ENCODE measurements at places on chromosomes 12 and 14.
A peak's percentile ranks its signal among the peaks of the same experiment; 100 is the strongest.

DNA sequence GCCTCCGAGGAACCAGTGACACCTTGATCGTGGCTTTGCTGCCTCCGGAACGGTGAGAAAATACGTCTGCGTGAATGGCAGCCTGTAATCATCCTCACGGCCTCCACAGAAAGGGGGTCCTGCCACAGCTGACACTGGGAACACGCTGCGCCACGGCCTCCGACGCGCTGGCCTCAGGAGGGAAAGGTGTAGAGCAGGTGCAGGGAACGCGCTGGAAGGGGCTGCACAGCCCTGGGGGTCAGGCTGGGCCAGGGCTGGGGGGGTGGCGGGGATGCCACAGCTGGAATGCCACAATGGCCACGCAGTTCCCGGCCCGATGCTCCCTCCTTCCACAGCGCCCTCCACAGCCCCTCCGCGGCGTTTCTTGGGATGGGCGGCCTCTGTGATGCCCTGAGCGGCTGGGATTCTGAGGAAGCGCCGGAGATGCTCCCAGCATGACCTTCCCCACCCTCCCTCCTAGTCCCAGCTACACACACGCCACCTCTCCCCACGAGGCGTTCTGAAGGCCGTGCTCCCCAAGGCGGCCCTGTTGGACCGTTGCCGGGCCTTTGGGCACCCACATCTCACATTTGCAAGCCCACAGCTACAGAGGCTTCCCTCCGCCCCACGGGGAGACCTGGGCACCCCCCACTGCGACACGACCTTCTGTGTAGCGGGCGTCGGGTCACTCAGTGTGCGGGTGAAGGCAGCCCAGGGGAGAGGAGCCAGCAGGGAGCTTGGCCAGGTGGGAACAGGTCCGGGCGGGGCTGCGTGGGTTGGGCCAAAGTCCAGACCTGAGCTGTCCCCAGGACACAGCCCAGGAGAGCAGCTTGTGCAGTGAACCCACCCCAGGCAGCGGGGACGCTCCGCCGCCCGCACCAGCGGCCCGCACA, 31.8 kb upstream of the GALNT9 start:
- DNase-seq, result peak; percentile 41

DNA sequence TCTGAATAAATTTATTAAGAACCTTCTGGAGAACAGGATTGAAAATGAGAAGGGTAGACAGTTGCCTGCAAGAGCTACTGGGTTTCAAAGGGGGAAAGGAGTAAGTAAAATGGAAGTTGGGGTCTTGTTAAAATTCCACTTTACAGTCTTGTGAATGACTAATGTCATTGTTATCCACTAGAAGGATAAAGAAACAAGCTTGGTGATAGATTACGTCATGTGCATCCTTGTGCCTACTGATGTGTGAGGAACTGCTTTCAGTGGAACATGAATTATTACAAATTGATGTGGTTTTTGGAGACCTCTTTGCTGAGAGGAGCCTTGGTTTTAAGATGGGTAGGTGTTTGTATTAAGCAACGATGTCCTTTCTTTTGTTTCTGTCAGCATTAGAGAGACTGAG, 272.5 kb upstream of the PRICKLE1 start:
- DNase-seq, result no peak

DNA sequence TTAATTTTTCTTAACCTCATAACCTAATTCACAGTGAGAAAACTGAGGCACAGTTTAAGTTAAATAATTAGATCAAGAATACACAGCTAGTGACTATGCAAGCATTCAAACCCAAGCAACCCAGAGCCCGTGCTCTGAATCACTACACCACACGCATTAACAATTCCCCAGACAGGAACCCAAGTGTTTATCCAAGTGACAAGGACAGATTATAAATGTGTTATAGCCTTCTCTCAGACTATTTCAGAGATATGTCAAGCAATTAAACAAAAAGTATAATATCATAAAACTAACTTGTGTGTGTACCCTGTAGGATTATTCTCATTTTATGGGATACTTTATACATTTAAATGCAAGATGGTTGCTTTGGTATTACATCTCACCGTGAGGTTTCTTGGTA, 43.8 kb downstream of the MED13L start:
- DNase-seq, result no peak

DNA sequence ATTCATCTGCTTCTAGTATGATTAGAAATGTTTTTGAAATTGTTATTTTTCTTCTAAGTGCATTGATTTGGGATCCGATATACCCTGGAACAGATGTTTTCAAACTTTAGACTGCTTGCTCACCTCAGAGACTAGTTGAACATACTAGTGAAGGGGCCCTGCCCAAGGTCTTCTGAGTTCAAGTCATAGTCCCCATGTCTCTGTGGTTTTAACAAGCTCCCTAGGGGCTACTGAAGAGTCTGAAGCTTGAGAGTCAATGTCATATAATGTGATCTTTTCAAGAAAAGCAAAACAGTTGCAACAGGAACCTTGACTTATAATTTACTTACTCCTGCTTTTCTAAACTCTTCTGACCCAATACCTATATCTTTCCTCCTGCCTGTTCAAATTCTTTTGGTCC, 7.5 kb upstream of the UBE2N start:
- DNase-seq, result no peak

DNA sequence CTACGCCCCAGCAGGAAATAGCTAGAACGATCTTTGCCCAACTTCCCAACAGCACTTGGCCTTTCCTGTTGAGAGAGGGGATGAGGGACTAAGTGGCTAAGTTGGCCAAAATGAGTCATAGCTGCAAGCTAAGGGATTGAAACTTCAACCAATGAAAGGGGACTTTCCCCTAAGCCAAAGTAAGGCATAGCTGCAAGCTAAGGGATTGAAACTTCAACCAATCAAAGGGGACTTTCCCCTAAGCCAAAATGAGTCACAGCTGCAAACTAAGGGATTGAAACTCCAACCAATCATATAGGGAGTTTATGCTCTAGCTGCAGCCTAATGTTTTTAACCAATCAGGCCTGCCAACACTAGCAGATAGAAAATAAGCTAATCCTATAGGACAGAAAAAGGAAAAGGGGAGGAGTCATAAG, 100.5 kb upstream of the SSTR1 start:
- DNase-seq, result no peak

DNA sequence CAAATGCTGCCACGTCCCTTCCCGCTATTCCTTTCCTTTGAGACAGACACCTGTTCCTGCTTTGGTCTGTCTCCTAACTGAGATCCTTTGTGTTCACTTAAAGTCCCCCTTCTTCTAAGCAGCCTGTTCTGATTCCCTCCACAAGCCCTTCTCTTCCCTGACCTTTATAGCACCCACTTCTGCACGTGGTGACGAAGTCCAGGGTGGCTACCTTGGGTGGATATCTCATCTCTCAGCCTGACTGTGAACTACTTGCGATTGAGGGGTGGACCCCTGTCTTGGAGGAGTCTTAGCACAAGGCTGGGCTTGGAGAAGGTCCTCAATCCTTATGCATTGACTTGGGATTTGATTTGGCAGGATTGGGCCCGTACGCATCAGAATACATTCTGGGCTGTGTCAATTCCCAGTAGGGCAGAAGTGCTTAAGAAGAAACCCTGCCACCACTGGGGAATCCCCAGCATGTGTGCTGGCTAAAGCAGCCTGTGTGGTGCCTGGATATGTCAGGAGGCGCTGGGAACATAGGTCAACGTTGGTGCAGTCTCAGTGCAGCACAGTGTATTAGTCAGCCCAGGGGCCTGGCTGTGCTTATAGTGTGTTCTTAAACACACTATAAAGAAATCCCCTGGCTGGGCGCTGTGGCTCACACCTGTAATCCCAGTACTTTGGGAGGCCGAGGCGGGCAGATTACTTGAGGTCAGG, 23.6 kb downstream of the KRT80 start:
- no peak for DNase-seq

All from lower lobe of right lung (tissue), 2 donors.